Cerebellar cortex (tissue), 1 donor: ENCODE measurements at places on chromosomes 12 and 14.

GRCh38 chr12:101498252-101498651 lies 23.1 kb downstream of the SPIC start:
- no peak for DNase-seq

GRCh38 chr14:54673193-54674045 lies 106.5 kb downstream of the SAMD4A start:
- DNase-seq = peak; percentile 57

GRCh38 chr14:57870686-57871457 lies 5.0 kb upstream of the SLC35F4 start:
- DNase-seq = no peak

DNA sequence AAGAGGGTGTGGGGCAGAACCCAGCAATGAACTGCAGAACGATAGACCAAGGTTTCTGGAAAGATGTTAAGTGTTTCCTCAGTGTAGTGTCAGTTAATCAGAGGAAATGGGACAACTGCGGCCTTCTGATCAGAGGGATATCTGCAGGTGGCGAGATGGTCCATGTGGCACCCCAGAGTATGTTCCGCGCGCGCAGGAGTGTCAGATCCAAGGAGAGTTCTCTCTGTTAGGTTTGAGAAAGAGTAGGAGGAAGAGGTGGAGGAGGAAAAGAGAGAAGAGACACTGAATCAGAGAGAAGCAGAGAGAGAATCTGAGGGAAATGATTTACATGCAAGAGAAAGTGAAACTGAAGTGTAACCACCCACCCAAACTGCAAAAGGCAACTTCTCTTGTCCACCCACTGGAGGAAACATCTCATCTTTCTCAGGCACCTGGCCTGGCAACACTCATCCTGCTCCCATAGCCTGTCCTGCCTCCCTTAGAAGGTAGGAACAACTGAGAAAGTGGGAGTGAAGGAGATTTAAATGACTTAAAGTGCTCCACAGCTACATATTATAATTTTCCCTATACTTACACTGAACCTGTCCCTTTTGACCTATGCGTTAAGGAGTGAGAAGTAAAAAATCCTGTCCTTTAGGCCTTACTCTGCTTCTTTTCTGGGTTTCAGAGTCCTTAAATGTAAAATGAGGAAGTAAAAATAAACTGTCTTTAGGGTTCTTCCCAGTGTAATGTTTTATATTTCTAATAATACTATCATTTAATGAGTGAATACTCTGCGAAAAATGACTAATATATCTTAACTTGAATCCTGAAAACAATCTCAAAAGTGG lies 6.8 kb upstream of the TESPA1 start:
- no peak for DNase-seq

- no peak for DNase-seq
Measured at GRCh38 chr14:64119500-64119899, 174.7 kb downstream of the ESR2 start.

- no peak for DNase-seq
Measured at GRCh38 chr12:121845701-121846100, 13.0 kb downstream of the HPD start.

DNA sequence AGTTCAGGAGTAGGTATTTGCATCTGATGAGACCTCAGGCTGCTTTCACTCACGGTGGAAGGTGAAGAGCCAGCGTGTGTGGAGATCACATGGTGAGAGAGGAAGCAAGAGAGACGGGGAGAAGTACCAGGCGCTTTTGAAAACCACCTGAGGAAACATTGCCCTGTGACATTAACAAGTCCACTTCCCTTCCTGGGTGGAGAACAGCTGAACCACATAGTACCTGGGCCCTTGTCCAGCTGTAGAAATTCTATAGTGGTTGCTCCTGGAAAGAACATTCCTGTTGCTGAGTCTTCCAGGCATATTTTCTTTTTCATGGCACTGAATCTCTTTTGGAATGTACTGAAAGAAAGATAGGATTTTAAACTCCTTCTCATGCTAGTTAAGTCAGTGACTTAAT lies 87.3 kb upstream of the RIN3 start:
- DNase-seq = no peak
